IMR-90 (cell line): ENCODE measurements at places on chromosomes 3 and 15.

DNA sequence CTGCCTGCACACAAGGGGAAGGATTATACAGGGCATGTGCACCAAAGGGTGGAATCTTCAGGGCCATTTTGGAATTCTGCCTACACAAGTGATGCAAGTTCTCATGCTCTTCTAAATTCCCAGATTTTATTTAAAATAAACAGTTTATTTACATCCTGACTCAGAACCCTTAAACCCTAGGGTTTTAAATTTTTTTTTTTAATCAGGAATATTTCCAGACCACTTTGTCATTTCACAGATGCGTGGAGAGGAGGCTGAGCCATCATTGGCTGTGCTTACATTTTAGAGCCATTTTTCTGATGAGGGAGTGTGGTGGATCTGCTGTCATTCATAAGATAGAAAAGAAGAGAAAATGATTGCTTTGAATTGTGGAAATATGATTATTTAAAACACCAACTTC, 65.2 kb upstream of the MNS1 start:
- no peak for DNase-seq

- peak; percentile 8 for DNase-seq
Measured at GRCh38 chr3:146019508-146019907, 141.5 kb downstream of the PLOD2 start.

DNA sequence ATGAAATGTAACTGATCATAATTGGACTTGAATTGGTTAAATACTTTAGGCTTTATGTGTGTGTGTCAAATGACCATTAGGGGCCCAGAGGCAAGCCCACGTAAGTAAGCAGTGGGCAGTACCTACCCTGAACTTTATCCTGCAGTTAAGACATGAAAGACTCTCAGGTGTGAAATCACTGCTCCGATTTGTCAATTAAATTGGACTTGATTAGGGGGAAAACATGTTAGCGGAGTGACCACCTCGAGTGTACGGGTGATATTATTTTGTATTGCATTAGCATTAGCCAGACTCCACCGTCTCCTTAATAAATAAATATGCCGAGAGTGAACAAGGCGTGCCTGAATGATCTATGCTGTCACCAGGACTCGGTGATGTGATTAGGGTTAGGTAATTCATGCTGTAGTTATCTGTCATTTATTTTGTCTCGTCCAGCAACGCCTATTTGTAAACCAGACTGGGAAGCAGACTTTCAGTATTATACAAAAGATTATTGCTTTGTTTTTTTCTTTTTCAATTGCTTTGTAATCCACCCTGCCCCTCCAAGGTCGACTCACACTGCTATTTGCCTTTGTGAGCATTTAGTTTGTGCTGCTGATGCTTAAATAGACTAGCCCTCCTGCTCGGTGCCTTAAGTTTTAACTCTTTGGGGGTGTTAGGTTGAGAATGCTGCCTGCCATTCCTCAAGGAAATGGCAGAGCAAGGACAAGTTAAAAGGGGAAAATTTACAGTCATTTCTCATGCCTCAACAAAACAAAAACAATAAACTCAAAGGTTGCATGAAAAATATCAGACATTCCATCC, 1.8 kb downstream of the RBMS3 start:
- DNase-seq = peak; percentile 64

- DNase-seq = peak; percentile 89
Measured at GRCh38 chr15:74396445-74397238, 29.2 kb upstream of the CYP11A1 start.

DNA sequence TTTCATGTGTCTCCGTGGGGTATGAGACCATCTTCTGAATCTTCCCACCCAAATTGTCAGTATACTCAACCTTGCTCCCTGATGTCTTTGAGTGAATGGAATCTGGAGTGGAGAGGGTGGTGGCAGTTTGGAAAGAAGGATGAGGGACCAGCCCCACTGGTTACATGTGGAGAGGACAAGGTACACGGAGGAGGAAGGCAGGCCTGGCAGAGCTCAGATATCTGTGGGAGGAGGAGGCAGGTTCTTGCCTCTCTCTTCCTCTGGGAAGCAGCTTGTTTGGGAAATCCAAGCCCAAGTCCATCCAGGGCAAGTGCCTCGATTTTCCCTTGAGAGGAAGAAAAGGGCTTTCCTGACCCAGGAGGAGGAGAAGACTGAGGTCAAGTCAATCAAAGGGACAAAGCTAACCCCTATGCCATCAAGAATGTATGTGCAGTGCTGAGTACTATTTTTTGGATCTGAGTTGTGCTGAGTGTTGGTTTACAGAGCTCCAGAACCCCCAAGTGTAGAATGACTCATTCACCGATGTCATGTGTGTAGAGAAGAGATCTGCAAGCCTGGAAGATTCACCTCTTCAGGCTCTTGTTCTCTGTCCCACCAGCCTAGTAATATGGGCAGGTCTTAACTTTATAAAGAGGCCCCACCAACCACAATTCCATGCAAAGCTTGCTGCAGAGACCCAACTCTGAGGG, 19.8 kb upstream of the LOXL1 start:
- DNase-seq = peak; percentile 76

DNA sequence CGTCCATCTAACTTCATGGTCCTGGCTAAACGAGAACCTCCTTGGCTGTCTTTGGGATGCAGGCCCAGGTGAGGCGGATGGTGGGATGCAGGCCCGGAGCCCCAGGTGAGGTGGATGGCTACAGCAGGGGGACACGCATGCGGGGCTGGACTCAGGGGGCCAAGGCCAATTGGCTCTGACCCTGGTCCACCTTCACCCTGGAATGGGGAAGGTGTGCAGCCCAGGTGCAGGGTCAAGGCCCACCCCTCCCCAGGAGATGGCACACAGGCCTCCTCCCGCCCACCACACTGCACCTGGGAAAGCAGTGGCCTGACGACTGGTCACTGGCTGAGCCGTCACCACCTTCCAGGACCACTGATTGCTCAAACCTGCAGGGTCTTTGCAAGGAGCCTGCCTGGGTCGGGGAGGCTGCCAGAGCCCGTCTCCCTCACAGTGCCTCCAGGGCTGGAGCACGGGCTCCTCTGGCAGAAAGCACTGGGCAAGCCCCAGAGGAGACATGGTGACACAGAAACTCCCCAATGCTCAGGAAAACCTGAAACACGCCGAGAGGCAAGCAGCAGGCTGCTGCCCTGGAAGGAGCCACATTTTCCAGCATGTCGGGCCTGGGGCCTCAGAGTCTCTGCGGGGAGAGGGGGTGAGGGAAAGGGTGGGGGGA, 159.6 kb downstream of the LRRK1 start:
- no peak for DNase-seq

- no peak for DNase-seq
Measured at GRCh38 chr3:147341727-147342126, 64.6 kb downstream of the ZIC4 start.

DNA sequence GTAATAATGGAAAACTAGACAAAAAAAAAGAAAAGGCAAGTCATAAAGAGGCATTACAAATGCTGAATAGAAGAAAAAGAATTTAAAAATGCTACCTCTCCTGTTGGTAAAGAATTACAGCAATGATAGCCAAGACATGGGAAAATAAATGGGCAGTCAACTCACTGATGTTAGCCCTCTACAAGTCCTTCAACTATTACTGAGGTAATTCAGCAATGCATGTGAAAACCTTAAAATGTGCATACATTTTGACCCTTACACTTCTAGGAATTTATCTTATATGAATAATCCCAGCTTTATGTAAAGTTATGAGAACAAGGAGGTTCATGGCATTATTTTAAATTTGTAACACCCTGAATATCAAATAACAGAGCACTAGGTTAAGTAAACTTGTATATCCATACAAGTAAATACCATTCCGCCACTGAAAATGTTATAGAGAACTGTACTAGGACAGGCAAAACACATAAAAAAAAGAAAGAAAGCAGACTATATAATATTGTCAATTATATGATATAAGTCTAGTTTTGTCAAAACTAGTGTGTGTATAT, 166.8 kb downstream of the SUCLG2 start:
- DNase-seq = no peak

GRCh38 chr3:81352867-81353266, 408.6 kb downstream of the GBE1 start:
- peak; percentile 8 for DNase-seq

DNA sequence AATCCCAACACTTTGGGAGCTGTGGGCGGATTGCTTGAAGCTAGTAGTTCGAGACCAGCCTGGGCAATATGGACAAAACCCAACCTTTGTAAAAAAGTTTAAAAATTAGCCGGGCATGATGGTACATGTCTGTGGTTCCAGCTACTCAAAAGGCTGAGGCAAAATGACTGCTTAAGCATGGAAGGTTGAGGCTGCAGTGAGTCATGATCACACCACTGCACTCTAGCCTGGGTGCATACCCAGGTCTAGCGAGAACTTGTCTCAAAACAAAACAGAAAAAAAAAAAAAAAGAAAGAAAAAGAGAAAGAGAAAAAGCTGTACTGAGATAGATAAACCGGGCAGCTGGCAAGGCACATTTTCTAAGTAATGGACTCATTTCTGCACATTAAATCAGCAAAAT, 10.6 kb downstream of the ARPP19 start:
- DNase-seq = peak; percentile 78

- no peak for DNase-seq
Measured at GRCh38 chr3:48236531-48236930, 4.4 kb upstream of the ZNF589 start.

- DNase-seq = peak; percentile 40
Measured at GRCh38 chr15:95558916-95559315, 771.6 kb upstream of the NR2F2 start.

GRCh38 chr15:73928971-73929627, 2.8 kb downstream of the LOXL1 start:
- DNase-seq = no peak

DNA sequence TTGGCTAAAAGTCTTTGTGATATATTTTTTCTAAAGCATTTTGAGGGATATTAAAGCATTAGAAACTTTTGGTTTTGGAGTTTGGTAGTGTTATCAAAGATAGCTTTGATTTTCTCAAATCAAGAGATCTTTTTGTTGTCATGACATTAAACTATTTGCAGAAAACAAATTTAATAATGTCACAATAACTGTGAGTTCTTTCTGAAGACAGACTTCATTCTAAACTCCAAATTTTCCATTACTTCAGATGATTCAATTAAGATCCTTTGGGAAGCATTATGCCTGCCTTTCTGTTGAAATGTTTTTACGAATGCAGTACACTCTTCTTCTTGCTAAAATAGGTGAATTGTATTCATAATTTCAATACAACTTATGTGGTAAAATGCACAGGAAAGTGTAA, 145.4 kb downstream of the ALCAM start:
- no peak for DNase-seq

DNA sequence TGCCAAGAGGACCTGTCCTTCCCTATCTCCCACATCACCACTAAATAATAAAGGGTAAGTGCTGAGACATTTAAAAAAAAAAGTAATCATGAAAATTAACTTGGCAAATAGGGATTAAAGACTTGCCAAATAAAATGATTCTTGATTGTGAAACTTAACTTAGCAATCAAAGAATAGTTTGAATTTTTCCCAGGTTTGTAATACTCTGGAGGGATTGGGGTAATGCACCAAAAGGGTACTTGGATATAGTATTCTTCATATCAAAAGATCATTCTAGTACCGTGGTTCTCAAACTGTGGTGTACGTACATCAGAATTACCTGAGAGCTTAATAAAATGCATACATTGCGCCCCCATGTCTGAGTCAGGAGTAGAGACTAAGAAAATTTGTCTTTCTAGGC, 28.5 kb downstream of the CALML4 start:
- no peak for DNase-seq

GRCh38 chr3:98022978-98023820, 11.9 kb downstream of the GABRR3 start:
- DNase-seq = peak; percentile 68

- no peak for DNase-seq
Measured at GRCh38 chr3:39961230-39961629, 151.8 kb downstream of the MYRIP start.

DNA sequence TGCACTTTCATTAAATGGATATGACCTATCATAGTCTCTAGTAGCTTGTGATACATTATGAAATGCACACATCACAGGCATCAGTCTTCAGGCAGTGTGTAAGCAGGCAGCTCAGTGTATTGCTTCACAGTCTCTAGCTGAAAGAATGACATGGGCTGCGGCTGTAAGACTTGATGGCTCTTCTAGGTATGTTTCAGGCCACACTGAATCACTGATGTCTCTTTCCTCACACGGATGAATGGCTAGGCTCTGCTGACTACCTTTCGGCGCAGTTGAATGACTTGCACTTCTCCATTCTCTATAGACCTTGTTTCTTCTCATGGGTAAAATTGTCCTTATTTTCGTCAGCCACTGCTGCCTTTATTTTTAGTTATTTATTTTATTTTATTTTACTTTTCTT, 15.4 kb downstream of the APH1B start:
- DNase-seq = peak; percentile 52

DNA sequence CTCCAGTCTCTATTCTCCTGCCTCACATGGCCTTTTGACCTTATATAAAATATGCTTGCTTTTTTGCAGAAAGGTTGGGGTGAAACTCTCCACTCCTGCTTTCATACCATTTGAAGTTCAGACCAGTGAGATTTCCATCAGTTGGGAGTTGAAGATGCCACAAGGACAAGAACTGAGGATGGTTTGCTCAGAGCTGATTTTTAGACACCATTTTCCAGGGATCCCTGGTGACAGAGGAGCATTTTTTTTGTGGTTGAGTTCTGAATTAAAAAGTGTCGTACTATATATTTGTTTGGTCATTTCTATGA, 8.8 kb upstream of the TM4SF1 start:
- DNase-seq = no peak

DNA sequence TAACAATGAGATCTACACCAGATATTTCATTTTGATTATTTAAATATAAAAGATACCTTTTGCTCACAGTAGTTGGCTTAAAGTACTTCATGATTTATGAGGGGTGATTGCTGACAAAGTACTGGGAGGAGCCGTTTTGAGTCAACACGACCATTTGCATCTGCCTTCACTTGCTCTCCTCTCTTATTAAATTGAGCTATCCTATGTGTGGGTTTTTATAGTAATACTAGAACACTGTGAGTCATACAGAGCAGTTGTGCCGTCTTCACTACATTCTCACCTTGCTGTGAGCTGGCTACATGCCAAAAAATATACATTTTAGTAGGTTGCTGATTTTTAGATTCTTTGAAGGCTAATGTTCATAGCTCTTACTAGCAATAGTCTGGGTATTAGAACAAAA, 161.2 kb downstream of the ALCAM start:
- peak; percentile 49 for DNase-seq

DNA sequence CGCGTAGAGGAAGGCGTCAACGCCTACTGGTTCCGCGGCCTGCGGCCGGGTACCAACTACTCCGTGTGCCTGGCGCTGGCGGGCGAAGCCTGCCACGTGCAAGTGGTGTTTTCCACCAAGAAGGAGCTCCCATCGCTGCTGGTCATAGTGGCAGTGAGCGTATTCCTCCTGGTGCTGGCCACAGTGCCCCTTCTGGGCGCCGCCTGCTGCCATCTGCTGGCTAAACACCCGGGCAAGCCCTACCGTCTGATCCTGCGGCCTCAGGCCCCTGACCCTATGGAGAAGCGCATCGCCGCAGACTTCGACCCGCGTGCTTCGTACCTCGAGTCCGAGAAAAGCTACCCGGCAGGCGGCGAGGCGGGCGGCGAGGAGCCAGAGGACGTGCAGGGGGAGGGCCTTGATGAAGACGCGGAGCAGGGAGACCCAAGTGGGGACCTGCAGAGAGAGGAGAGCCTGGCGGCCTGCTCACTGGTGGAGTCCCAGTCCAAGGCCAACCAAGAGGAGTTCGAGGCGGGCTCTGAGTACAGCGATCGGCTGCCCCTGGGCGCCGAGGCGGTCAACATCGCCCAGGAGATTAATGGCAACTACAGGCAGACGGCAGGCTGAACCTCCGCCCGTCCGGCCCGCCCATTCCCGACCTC, 4.1 kb downstream of the ISLR2 start:
- peak; percentile 23 for DNase-seq
